ENCODE measurements at places on chromosomes 5 and 9.

DNA sequence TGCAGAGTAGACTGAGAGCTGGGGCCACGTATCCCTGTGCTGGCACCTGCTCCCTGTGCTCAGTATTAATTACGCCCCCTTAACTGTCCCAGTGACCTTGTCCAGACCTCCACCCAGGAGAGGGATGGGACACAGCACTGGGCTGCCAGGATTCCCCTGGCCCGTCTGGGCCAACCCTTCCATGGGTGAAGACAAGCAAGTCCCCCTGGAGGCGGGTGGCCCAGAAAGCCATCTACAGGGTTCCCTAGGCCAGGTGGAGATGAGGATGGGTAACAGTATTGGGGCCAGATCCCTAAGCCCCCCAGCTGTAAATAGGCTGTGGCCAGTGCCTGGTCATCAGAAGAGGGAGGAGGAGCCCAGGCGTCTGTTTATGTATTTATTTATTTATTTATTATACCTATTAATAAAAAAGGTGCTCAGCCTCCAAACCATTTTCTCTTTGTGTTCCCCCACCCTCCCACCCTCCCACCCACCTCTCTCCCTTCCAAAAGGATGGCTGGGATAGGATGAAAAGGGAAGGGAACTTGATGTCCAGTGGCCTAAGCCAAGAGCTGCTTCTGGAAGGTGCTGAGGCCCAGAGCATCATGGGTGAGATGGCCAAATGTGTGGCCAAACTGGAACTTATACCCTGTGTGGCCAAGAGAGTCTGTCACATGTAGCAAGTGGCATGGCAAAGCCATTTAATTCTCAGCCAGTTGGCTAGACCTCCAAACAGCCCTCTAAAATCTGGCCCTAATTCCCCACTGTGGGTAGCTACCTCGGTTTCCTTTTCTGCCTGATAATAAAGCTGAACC is 43.4 kb upstream of the TESK1 start:
- DNase-seq, result no peak

- no peak for DNase-seq
Observed at GRCh38 chr5:150789943-150790611, 11.5 kb downstream of the SMIM3 start.

DNA sequence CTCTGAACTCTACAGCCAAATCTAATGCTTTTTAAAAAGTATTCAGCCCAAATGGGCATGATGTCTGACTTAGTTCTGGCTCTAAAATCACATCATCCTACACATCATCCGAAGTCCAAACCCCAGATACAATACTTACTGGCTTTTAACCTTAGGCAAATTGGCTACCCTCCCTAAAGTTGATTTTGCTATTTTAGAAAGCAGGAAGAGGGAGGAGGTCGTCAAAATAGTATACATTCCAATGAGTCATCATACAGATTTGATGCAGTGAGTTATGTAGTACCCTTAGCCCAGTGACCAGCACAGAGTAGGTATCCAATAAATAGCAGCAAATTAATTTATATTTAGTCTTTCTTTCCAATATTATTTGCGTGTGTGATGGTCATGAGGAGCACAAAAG is 582.0 kb upstream of the TUSC1 start:
- DNase-seq, result no peak

GRCh38 chr5:116524966-116525365 is 49.7 kb downstream of the SEMA6A start:
- no peak for DNase-seq
